ENCODE measurements at places on chromosomes 1 and 21. TPM values are rescaled to one million over a fixed set of nuclear protein-coding genes. Genes with fewer than 3 reads are reported as not detected.

DNA sequence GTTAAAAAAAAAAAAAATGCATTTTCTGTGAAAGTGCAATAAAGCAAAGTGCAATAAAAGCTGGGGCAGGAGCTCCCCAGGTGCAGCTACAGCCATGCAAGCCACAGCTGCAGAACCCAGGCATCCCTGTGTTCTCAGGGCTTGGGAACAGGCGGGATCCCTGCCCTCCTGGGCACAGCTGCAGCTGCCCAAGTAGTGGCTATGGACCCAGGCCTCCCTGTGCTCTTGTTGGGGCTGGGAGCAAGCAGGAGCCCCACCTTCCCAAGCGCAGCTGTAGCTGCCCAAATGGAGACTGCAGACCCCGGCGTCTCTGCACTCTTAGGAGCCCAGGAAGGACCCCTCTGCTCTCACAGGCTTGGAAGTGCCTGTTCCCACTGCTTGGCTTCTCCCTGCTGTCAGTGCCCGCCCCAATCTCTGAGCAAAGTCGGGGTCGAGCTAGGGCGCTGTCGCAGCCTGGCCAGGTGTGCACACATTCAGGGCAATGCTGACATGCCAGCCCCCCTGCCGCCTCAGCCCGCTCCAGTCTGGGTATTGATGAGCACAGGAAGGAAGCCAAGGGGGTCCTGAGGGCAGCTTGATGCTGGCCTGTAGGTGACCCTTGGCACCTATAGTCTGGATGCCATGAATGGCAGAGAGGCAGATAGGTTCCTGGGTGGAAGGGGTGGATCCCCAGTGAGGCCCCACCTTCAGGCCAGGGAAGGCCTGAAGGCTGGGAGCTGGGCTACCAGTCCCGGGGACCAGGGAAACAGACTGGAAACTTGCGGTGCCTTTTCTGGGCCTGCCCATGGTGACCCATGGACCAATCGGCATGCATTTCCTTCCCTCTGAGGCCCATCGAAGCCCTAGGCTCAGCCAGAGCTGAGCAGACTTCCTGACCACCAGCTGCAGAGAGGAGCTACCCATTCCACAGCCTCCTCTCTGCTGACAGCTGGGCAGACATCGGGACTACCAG is 58.6 kb downstream of the RRAGC start:
- no peak for DNase-seq

- DNase-seq = no peak
Observed at GRCh38 chr1:232773752-232774151, 31.5 kb upstream of the MAP10 start.

- no peak for DNase-seq
Observed at GRCh38 chr1:45995298-45995697, 137.1 kb downstream of the PIK3R3 start.

DNA sequence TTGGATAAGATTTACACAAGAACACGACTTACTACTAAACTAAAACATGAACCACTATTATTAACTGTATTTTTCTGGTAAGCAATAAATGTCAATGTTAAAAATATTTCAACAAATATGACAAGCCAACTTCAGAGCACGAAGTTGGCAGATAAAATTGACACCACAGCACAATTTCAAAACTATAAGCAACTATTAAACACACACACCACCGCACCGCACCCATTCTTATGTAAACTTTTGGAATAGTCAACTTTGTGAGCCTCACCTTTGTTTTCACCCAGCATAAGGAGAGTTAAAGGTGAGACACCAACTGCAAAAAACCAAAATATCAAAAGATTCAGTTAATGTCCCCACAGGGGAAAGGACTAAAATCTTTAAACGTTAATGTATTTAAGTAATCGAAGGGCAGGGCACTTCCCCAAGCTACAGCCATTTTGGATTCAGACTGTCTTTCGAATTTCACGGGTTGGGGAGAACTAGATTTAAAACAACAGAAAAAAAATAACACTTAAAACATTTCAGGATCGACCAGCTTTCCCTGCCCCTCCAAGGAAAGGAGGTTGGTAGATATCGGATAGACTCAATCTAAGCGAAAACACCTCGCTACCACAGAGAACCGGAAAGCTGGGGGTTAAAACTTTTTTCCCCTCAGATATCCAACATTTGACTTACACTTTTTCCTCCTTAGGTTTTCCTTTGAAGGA is 872 bp downstream of the GPBP1L1 start:
- DNase-seq = no peak

REN gene
- not detected for total RNA-seq
